ENCODE measurements at places on chromosomes 6 and 20.

- DNase-seq, result peak; percentile 33
Measured at GRCh38 chr6:33418690-33419291, 884 bp upstream of the CUTA start.

- DNase-seq, result no peak
Measured at GRCh38 chr6:97129106-97129505, 153.9 kb downstream of the MMS22L start.

DNA sequence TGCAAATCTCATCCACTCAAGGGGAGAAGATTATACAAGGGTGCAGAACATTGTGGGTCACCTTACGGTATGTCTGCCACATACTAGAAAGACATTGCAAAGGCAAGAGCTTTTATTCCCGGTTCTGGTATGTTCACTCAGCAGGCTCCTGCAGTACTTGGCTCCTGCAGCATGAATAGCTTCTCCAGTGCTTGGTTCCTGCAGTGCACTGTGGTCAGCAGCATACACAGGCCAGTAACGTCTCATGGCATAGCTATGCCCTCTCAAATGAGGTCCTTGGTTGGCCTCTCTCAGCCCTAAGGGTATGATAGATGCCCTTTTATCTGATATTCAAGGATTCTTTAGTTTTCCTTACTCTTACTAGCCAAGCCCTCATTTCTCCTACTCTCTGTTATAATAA, 12.6 kb downstream of the TCP11 start:
- DNase-seq, result peak; percentile 45

GRCh38 chr20:10454151-10454750, 19.1 kb downstream of the SLX4IP start:
- no peak for DNase-seq

DNA sequence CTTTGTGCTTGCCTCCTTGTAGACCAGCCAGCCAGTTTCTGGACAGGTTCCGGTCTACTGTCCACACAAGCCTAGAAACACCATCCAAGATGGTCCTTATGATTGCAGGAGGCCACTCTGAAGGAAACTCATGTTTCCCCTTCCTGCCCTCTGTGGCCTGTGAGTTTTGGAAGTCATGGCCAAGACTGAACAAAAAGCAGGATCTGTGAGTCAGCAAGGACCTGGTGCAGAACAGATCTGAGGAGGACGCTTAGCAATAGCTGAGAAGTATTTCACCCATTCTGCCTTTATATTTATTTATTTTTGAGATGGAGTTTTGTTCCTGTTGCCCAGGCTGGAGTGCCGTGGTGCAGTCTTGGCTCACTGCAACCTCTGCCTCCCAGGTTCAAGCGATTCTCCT, 134.6 kb upstream of the EEF1E1 start:
- DNase-seq, result no peak

- no peak for DNase-seq
Measured at GRCh38 chr20:24690408-24690807, 221.0 kb downstream of the SYNDIG1 start.

DNA sequence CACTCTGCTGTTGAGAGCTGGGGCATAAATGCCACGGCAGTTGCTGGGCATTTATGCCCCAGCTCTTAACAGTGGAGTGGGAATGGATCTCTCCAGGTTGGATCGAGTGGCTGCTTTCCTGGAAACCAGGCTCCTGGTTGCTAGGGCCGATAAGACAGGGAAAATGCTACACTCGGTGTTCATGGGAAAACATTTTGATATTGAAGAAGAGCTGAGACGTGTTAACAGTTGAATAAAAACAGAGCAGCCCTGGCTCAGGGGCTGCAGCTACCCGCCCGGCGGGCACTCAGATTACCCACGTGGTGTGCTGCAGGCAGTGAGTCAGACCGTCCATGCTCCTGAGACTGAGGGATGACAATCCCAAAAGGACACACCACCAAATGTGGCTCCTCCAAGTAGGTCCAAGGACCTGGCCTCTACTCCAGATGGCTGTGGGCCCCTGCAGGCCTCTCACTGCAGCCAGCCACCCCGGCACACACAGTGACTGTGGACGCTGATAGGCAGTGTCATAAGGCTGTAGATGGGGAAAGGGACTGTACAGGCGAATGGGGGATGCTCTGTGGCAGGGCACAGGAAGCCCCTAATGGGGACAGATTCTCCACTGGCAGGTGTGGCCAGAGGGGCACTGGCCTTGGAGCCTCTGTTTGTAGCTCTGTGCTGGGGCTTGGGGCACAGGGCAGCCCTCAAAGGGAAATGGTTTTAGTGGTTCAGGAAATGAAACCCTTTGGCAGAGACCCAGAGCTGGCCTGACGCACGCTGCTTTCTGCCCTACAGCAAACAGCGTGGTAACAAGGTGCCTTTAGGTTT, 237.8 kb downstream of the LY86 start:
- DNase-seq, result peak; percentile 52

DNA sequence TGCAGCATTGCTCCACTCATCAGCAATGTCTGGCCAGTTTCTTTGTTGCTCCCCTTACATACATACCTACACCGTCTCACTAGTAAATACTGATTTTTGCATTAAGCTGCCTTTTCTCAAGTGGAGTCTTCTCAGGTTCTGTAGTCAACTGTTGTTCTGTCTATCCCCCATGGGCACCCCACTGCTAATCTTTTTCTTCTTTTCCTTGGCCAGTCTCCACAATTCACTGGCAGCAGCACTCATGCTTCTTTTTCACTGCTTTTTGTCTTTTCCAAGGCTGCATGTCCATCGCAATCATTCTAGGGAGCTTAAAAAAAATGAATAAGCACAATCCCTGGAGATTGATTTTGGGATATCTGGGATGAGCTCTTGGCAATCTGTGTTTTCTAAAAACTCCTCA, 10.3 kb upstream of the ERVFRD-1 start:
- DNase-seq, result no peak

- DNase-seq, result no peak
Measured at GRCh38 chr6:142773859-142774648, 170.9 kb downstream of the HIVEP2 start.

GRCh38 chr20:59645761-59646171, 41.4 kb downstream of the PHACTR3 start:
- DNase-seq, result no peak

DNA sequence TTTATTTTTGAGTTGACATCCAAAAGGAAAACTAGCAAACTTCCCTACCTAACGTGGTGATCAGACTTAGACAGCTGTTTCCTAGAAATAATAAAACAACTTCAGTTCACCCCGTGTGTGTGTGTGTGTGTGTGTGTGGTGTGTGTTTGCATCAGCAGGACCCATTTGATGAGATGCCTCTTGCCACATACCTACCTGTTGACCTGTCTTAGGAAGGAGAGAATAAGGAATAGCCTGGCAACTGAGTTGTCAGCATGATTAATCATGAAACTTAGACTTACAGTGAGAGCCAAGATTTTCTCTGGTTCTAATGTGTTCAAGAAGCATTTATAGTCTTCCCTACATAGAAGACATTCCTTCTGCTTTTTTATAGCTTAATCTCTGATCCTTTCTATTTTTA, 16.1 kb upstream of the PBOV1 start:
- DNase-seq, result no peak

GRCh38 chr6:24432611-24433010, 29.9 kb downstream of the MRS2 start:
- no peak for DNase-seq

DNA sequence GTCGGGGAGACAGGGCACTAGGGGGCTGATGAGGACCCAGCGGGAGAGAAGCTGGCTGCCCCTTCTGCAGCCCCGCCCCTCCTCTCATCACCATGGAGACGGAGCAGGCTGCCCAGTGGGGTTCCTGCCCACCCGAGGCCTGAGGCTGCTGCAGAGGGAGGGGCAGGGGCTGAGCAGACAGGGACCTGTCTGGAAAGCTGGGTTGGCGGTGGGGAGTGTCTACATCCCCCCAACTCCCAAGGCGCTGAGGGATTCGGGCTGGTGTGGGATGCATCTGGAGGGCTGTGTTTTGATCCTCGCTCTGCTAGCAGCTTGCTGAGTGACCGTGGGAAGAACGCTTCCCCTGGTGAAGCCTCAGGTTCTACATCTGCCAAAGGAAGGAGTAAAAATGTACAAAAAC, 1.2 kb upstream of the BPI start:
- no peak for DNase-seq

GRCh38 chr6:17086469-17086868, 15.4 kb upstream of the STMND1 start:
- DNase-seq, result peak; percentile 85

GRCh38 chr6:13117570-13117969, 210.8 kb downstream of the TBC1D7 start:
- DNase-seq, result no peak

GRCh38 chr6:138109042-138109997, 2.1 kb upstream of the PERP start:
- DNase-seq, result peak; percentile 81

DNA sequence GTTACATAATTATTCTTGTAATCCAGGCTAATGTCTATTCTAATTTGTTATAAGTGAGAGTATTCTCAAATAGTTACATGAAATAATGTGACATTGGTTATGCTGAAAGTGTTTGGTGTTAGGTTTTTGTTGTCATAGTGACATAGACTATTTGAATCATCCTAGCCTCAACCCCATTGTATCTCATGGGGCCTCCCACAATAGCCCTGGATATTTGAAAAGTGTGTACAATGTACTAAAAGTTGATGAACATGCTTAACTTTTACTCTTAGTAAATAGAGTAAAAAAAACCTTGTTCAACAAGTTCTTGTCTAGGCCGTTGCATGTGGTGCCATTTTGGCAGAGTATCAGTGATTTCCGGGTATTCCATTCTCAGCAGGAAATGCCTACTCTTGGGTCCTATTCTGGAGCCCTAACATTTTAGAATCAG, 83.0 kb downstream of the RTN4IP1 start:
- DNase-seq, result peak; percentile 36

DNA sequence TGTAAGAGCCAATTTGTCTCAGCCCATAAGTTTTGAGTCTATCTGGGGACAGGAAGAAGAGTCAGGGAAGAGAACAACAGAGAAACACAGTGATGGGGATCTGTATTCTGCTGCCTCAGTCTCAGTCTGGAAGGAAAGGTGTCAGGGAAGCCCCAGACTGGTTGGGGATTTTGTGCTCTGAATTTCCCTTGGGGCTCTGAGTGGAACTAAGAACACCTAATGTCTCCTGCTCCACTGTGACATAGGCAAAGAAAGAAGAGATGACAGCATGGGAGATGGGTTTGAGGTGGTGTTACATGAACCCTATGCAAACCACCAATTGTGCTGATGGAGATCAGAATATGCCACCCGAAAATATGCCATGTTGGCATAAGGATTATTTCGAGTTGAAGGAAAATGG, 139.5 kb upstream of the MYLIP start:
- DNase-seq, result no peak

GRCh38 chr6:145801021-145801420, 13.6 kb downstream of the FBXO30 start:
- no peak for DNase-seq

DNA sequence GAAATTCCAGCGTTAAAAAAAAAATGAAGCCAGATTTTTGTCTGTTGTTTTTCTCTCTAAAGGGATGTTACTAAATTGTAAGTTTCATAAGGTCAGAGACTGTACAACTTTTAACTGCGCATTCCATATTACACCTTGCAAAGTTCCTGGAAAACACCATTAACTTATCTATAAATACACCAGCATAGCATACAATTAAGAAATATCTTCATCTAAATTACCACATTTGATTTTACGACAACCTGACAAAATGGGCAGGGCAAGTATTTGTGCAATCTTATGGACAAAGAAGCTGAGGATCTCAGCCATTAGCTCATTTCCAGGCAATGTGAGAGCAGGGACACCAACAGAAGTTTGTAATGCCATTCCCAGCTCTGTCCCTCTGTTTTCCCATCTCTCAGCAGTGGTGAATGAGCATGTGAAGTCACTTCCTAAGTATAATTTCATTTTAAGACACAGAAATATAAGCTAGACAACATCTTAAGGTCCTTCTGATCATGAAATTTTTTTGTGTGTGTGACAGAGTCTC, 12.9 kb upstream of the GCM1 start:
- no peak for DNase-seq

GRCh38 chr6:138088326-138088762, 18.9 kb downstream of the PERP start:
- DNase-seq, result peak; percentile 89

GRCh38 chr6:50891290-50891689, 72.6 kb downstream of the TFAP2B start:
- no peak for DNase-seq

GRCh38 chr6:122902326-122902725, 93.7 kb upstream of the CLVS2 start:
- DNase-seq, result no peak

- peak; percentile 61 for DNase-seq
Measured at GRCh38 chr6:69894578-69895347, 28.4 kb downstream of the COL19A1 start.

GRCh38 chr20:35305682-35306556, 13.7 kb upstream of the FAM83C start:
- peak; percentile 100 for DNase-seq

- DNase-seq, result no peak
Measured at GRCh38 chr20:4335722-4336121, 320.4 kb upstream of the RNF24 start.

- DNase-seq, result no peak
Measured at GRCh38 chr6:80304014-80304413, 197.5 kb downstream of the BCKDHB start.

- no peak for DNase-seq
Measured at GRCh38 chr6:156957931-156958547, 180.9 kb downstream of the ARID1B start.

GRCh38 chr6:86456821-86457220, 480.5 kb upstream of the HTR1E start:
- no peak for DNase-seq

DNA sequence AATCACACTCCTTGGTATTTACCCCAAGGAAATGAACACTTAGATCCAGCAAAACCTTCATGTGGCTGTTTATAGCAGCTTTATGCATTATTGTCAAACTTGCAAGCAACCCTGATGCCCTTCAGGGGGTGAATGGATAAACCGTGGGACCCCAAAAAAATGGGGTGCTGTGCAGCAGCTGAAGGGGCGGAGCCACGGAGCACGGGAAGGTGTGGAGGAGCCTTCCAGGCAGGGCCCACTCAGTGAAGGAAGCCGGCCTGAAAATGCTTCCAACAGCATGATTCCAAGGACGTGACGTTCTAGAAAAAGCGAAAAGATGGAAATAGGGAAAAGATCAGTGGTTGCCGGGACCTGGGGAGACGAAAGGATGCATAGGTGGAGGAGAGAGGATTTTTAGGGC, 25.6 kb upstream of the FRMD1 start:
- no peak for DNase-seq
